ENCODE measurements at places on chromosomes 7 and 10. TPM values are rescaled to one million over a fixed set of nuclear protein-coding genes. Genes with fewer than 3 reads are reported as not detected.

BLNK gene
- 0.51 TPM for total RNA-seq

CC2D2B gene
- 0.33 TPM for total RNA-seq

ADCY1 gene
- total RNA-seq: 0.51 TPM

SUN3 gene
- not detected for total RNA-seq

TRIM73 gene
- 0.51 TPM for total RNA-seq

PKD2L1 gene
- not detected for total RNA-seq

UCN3 gene
- not detected for total RNA-seq

DKK1 gene
- total RNA-seq: 54.4 TPM

SCIN gene
- total RNA-seq: 0.17 TPM

DRGX gene
- not detected for total RNA-seq

H2BK1 gene
- not detected for total RNA-seq

ASL gene
- 18.7 TPM for total RNA-seq

CCL24 gene
- not detected for total RNA-seq

Data from fibroblast of lung (primary cell).